Mammary microvascular endothelial cell (primary cell): ENCODE measurements at places on chromosomes 7 and 10. TPM values are rescaled to one million over a fixed set of nuclear protein-coding genes. Genes with fewer than 3 reads are reported as not detected.

Gene PIK3CG
- total RNA-seq = 4.7 and 5.8 TPM in 2 replicates

Gene SLC26A5
- total RNA-seq = not detected in 2 replicates

Gene PNLIPRP2
- not detected in 2 replicates for total RNA-seq

Gene BCL7B
- 65.4 and 66.0 TPM in 2 replicates for total RNA-seq

Gene MMD2
- total RNA-seq = not detected in 2 replicates

Gene SPDYE1
- total RNA-seq = not detected in 2 replicates

Gene SLC16A9
- total RNA-seq = 0.10 and 0.13 TPM in 2 replicates

Gene CAMK1D
- 1.3 and 1.4 TPM in 2 replicates for total RNA-seq

Gene SEMA3A
- 3.7 and 5.0 TPM in 2 replicates for total RNA-seq

Gene ZNF853
- 0.07 and 0.10 TPM in 2 replicates for total RNA-seq

Gene RNF133
- total RNA-seq = 0.07 and 0.15 TPM in 2 replicates

Gene VAX1
- total RNA-seq = not detected in 2 replicates

Gene PRPS1L1
- total RNA-seq = not detected in 2 replicates
